CD4-positive, alpha-beta T cell treated with Interleukin-4 for 4 hours (primary cell): ENCODE measurements at places on chromosomes 11 and 22.

- no peak for DNase-seq
These were observed 4.1 kb downstream of the PITPNM1 start for GRCh38 chr11:67500831-67501715.

GRCh38 chr11:8168485-8169257, at the start of gene RIC3:
Gene RIC3 (minus strand): TSS chr11:8169025. CDS start chr11:8168989, 36 bp downstream.
- peak; percentile 35 for DNase-seq

DNA sequence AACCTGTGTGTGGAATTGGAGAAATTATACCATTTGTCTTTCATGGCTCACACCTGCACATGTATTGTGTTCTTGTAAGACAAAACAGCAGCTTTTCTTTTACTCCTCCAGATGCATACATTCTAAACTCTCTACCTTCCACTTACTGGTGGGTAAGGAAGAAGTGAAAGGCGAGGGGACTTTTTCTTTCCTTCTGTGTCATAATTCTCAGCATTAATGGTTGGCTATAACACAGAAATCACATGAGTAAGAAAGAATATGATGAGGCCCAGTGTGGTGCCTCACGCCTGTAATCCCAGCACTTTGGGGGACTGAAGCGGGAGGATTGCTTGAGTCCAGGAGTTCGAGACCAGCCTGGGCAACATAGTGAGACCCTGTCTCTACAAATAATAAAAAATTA, 57.8 kb upstream of the SHANK2 start:
- no peak for DNase-seq

- no peak for DNase-seq
These were observed 6.4 kb downstream of the IL10RA start for GRCh38 chr11:117992620-117993019.

GRCh38 chr11:813456-814096, 3.8 kb downstream of the RPLP2 start:
- no peak for DNase-seq

- peak; percentile 56 for DNase-seq
These were observed 6.5 kb downstream of the MSANTD2 start for GRCh38 chr11:124793466-124794278.

DNA sequence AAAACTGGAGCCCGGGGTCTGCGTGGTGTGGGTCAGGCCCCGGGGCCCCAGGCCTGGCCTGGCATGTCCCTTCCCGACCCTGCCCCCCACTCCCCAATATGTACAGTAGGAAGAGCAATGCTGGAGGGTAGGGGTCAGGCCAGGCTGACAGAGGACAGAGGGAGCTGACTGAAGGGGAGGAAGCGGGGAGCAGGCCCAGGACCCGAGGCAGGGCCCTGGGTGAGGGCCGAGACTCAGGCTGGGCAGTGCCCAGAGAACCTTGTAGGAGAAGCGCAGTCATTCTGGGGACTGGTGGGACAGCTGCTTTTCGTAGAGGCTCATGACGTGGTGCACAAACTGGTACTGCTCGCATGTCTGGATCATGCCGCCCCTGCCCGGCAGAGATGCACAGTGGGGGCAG, 2.7 kb upstream of the IGSF22 start:
- no peak for DNase-seq

- DNase-seq: peak; percentile 71
These were observed at the start of gene HTATIP2 for GRCh38 chr11:20363500-20364340. Gene HTATIP2 (plus strand): TSS chr11:20363714. CDS start chr11:20364238, 524 bp downstream.

DNA sequence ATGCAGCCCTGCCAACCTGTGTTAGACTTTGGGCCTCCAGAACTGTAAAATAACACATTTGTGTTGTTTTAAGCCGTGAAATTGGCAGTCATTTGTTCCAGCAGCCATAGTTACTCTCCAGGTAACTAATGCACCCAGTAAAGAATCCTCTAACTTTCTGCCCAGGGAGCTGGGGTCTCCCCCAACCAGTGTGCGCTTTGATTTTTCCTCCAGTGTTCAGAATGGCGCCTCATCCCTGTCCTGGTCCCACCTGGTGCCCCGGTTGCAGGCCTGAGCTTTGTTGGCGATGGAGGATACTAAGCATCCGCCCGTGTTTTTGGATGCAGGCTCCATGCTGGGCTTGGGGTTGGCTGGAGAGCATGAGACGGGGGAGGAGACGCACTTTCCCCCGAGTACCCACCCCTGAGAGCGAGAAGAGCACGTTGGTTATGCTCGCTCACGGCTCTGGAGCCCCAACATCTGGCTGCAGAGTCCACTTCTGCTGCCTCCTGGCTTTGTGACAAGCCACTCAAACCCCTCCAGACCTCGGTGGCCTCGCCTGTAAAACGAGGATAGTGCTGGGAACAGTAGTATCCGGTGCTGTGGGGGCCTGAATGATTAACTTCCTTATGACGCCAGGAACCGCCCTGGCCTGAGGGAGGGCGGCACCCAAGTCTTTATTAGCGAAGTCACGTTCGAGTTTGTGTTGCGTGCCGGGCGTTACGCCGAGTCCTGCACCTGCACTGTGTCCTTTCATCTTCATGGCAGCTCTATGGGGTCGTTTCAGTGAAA, 25.8 kb downstream of the MRGPRD start:
- DNase-seq: no peak

DNA sequence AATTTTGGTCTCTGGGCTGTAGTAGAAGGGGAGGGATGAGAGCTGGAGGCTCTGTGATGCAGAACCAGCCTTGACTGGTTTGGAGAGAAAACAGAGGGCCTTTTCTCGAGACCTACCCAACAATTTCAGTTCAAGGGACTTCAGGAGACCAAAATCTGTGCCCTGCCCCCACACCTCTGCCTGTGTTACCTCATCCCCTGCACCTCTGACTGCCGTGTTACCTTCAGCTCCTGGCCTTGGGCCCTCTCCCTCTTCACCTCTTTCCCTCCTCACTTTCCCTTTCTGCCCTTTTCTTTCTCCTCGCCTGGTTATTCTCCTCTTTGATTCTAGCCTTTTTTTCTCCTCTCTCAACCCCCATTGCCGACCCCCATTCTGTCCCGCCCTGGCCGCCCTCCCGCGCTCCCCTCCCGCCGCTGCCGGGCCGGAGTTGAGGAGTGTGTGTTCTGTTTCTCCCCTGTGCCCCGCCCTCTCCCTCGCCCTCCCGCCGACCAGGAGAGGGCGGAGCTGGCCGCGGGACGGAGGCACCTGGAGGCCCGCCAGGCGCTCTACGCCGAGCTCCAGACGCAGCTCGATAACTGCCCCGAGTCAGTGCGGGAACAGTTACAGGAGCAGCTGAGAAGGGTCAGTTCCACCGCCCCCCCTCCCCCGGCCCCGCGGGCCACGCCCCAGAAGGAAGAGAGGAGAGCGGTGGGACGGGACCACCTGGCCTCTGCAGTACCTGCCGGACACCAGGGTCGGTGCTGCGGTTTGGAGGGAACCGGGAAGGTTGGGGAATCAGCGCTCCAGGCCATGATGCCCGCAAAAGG, 27.2 kb downstream of the PHLDB1 start:
- no peak for DNase-seq

GRCh38 chr22:39409516-39410029, 10.0 kb downstream of the TAB1 start:
- no peak for DNase-seq

DNA sequence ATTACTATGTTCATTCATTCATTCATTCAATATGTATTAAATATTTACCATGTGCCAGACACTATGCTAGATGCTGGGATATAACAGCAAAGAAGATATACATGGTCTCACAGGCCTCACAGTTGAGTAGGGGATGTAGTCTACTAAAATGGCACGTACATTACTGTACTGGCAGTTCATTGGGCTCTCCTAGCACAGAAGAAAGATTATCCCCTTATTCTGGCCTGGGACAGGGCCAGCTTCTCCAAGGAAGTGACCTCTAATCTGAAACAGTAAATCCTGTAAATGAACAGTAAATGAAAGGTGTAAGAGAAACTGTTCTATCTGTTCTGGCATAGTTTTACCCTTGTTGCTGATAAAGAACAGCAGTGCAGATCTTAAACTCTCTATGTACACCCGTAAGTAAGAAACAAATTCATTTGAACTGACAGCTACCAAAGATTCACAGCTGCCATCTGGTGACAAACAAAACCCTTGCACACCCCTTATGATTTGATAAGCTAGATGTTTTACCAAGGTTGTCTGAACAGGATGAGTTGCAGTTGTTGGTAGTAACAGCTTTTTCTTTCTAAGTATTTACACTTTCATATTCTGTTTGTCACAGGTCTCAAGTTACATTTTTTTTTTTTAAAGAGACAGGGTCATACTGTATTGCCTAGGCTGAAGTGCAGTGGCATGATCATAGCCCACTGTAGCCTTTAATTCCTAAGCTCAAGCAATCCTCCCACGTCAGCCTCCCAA, 263.1 kb downstream of the TMEM135 start:
- DNase-seq: no peak

DNA sequence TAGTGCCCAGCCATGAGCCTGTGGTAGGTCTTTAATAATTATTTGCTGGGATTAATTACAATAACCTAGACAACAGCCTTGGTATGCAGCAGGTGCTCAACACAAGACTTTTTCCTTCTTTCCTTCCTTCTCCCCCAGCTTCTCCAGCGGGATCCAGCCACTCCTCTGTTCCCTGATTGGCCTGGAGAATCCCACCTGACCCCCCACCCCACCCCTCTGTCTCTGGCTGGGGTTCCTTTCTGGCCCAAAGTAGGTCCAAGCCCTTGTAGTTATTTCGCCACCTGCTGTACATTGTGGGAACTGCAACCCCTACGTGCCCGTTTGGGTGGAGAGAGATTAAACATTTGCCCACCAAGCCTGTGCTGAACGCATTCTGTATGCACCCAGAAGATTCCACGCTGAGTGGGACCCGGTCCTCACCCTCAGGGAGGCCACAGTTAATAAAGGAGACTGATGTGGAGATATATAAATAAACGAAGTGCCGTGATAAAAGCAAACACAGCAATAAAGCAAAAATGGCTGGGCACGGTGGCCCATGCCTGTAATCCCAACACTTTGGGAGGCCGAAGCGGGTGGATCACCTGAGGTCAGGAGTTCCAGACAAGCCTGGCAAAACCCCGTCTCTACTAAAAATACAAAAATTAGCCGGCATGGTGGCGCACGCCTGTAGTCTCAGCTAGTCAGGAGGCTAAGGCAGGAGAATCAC, 32.1 kb upstream of the DGKZ start:
- DNase-seq: peak; percentile 77

GRCh38 chr11:19087658-19088057, 27.1 kb upstream of the MRGPRX2 start:
- DNase-seq: no peak

- no peak for DNase-seq
These were observed 791.5 kb downstream of the METTL15 start for GRCh38 chr11:28899706-28900105.

DNA sequence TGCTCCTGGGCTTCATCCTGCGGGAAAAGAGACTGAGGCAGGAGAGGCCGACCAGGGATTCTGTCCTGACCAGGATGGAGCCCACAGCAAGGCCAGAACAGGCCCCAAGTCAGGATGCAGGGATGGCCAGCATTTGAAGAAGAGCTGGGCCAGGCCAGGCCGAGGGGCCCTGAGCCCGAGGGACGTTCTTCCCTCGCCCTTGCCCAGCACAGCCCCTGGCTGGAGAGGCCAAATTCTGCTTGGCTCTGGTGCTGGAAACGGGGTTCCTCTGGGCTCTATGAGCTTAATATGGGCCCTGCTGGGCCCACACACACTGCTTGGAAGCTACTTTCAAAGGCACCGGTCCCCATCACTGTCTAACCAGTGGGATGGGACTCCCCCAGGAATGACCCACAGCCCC, 7.6 kb downstream of the APOBEC3G start:
- DNase-seq: no peak

DNA sequence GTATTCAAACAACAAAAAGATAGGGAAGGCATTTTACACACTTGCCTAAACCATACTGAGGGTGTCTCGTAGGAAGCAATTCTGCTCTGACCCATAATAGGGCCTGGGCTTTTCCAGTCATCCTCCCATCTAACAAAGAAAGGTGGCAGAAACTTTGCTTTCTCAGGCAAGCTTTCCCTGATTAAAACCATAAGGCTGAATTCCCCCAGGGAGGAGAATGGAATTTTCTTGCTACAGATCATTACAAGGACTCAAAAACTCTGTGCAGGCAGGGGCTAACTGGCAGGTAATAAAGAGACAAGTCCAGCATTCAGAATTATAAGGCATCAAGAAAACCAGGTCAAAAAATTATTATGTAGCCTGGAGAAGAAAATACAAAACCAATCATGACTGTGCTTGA, 90.4 kb downstream of the RBFOX2 start:
- DNase-seq: no peak

DNA sequence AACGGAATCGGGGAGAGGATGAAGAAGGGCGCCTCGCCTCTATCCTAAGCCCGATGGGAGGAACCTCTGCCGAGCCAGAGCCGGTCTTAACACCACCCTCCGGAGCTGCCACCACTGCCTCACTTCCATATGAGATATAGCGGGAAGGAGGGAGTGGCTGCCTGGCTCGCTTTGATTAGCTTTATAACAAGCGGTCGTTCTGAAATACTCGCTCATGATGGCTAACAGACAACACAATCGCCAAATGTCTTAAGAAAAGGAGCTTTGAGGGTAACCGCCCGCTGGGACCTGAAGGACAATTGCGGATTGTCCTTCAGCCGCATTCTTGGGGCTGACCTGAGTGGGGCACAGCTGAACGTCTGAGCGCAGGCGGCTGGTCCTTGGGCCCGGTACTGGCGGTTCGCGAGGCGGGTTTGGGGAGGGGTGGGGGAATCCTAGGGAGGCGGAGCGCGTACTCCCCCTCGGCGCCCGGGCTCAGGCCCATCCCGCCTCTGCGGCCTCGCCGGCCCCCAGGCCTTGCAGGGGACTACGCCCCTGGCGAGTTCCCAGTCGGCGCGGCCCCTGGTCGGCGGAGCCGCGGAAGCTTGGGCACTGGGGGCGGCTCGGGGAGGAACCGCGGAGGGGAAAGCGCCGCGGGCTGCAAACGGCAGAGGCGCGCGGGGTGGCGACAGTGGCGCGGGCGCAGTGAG, at the start of gene PLAAT5:
TSS of gene PLAAT5 (minus strand) at position 617 of the 689 bp plus-strand sequence. CDS start at position 484, 133 bp downstream.
- DNase-seq: no peak

- DNase-seq: no peak
These were observed 26.2 kb upstream of the SLC37A2 start for GRCh38 chr11:125036933-125037332.

DNA sequence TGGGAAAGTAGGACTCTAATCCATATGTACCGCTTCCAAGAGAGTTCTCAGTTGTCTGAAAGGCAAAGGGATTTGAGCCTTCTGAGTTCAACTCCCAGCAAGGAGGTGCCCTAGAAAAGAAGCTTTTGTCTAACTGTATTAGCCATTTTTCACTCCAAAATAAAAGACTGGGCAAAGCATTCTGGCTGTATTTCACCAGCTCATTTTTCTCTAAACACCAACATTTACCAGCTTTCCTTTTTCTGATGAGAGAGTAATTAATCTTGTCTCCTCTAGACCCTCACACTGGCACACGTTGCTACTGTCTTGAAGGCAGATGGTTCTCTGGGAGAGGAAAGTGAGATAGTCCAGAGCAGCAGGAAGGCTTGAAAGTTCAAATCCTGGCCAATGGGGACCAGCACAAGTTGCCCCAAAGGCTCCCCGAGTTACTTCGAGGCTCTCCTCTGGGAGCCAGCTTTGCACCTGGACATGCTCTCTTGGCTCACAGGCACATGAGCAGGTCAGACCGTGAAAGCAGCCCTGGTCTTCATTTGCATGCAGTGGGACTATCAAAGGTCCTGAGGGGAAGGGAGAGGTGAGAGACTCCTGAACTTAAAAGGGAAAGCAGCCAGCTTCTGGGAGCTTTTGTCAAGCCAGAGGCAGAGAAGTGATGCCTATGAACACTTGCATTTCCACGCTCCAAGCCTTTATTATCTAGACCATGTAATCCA, 100.0 kb downstream of the NTM start:
- no peak for DNase-seq

- DNase-seq: no peak
These were observed 38.5 kb downstream of the TIMP3 start for GRCh38 chr22:32839831-32840584.

GRCh38 chr11:78346799-78347198, 70.8 kb downstream of the GAB2 start:
- DNase-seq: no peak

- no peak for DNase-seq
These were observed 6.3 kb upstream of the ABTB2 start for GRCh38 chr11:34364102-34364501.
